ENCODE measurements at places on chromosomes 7 and 10.

DNA sequence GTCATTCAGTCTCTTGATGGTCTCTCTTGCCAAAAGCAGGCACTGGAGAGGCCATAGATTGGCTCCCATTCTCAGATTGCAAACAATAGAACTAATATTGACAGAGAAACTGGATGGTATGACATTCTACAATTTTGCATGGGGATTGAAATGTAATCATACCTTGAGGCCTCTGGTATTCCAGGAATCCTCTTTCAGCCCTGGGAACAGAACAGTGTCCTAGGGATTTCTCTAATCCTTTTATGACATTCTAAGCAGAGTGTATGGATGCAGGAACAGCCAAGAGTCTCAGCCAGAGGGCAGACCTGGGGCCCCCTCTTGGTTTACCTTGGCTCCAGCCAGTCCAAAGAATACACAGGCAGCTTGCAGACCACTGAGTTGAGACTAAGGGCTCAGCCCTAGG, 206.4 kb downstream of the KCNMA1 start:
- DNase-seq = no peak

DNA sequence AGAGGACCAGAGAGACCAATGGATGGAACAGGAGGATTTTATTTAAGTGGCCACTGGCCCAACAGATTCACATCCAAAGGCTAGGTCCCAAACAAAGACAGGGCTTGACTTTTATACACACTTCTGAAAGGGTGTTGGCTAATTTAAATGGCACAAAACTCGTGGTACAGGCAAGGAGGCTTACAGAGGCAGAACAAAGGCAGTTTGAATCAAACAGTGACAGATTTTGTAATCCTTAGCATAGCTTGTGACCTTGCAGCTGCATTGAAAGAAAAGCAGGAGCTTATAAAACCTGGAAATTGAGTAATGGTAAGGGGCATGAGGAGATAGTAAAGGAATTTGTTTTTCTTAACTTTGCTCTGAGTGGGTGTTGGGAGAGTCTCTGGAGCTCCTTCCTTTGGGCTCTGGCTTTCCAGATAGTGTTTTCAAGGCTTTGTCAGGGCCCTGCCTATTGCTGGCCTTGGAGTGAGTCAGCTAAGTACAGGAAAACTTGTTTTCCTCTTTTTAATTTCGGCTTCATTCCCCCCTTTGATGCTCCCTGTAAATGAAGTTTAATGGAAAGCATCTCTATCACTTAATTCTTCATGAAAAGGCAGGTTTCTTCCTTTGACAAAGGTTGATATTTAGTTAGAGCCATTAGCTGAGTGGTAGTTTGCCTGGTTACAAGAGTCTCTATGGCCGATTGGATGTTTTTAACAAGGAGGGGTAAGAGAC, 96.9 kb downstream of the TRIM24 start:
- DNase-seq = no peak

DNA sequence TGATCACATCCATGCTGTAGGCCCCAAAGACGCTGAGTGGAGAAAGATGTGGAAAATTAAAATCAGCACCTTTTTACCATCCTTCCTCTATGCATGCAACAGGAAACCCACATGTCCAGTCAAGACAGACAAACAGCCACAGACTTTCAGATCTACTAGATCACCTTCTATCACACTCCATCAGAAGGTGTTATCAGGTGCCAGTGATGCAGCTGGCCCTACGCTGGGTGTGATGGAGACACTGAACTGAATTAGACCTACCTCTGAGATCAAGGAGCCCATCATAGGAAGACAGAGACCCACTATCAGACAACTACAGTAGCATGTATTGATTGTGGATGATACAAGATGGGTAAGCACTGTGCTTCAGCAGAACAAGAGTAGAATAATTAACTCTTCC, 15.5 kb downstream of the CYP3A4 start:
- DNase-seq = no peak

GRCh38 chr7:105775580-105775979, 100.8 kb downstream of the ATXN7L1 start:
- no peak for DNase-seq

DNA sequence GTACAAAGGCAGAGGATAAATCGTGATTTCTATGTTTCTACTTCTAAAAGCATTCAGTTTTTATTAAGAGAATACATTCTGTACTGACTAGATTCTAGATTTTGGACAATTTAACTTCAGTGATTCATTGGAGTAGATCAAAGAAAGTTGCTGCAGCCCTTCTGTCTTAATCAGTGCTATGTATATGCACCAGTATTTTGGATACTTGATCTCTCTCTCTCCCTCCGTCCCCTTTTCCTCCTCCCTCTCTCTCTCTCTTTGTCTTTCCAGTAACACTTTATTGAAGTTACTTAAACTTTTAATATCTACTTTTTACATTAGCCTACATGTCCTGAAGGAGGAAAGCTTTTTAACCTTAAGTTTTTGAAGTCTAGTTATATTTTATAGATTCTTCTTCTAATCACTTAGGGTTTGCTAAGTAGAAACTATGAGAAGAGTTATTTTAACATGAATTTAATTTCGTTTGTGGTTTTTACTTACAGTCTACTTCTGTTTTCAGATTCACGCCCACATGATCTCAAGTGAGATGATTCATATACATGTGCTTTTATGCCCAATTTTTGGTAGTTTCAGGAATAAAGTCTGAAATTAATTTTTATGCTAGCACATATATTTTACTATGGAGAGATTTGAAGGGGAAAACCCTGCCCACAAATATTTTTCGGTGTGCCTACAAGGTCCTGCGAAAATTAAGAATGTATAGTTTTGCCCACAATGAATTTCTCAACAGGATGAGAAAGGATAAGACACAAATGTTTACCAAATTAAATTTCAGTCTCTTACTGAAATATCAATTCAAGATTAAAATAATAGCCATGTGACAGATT, 9.1 kb downstream of the MDFIC start:
- no peak for DNase-seq

Data from EL (cell line).